Stimulated activated CD8-positive, alpha-beta memory T cell treated with anti-CD3 and anti-CD28 coated beads, Interleukin-15, amount 100 ng/mL, for 1 hour (primary cell): ENCODE measurements at places on chromosomes 12 and 14.

DNA sequence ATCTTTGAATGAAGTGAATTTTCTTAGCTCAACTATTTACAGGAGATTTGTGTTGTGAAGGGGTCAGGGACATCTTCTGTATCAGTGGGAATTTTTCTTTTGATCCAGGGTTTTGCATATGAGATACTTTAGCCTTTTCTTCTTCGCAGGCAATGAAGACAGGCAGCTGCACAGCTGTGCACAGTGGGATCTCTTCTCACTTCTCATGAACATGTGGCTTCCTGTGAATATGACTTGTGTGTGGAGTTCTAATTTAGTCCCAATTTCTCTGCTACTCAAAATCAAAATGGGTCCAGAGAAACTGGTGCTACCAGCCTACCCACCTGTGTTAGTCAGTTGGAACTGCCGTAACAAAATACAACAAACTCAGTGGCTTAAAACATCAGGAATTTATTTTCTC is 37.8 kb downstream of the ARF6 start:
- no peak for DNase-seq

- no peak for DNase-seq
Measured at GRCh38 chr12:59079002-59079401, 158.7 kb upstream of the LRIG3 start.

DNA sequence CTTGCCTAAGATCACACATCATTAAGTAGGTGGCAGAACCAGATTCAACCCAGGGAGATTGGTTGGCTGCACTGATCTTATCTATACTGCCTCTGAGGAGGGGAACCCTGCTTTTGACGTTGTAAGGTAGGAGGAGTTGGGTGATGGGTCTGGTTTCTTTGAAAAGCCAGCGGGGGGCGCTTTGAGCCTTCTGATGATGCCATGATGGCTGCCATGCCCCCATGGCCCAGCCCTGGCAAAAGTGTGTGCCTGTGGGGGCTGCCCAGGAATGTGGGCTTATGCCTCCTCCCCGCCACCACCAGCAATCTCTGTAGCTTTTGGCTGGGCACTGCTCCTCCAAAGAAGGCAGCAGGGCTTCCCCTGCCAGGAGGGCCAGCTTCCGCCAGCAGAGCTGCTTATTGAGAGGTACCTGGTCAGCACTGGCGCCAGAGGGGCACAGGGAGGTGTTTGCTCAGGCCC is 224.3 kb downstream of the SLC41A2 start:
- DNase-seq: no peak

DNA sequence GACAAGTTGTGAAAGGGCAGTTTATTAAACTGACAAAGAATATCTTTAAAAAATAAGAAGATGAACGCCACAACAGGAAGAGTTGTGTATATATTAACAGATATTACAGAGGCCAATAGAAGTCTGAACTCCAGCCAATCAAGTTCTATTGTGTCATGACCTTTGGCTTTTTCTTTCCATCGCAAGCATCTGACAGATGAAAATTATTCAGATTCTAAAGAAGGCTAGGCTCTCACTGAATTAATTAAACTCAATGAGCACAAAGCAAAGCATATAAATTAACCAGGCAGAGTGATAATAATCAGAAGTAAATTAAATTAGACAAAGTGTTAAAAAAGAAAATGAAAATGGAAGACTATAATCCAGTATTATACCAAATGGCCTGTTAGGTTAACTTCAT is 62.0 kb upstream of the PYGL start:
- no peak for DNase-seq

GRCh38 chr12:38998887-38999482 is 93.6 kb upstream of the CPNE8 start:
- no peak for DNase-seq

DNA sequence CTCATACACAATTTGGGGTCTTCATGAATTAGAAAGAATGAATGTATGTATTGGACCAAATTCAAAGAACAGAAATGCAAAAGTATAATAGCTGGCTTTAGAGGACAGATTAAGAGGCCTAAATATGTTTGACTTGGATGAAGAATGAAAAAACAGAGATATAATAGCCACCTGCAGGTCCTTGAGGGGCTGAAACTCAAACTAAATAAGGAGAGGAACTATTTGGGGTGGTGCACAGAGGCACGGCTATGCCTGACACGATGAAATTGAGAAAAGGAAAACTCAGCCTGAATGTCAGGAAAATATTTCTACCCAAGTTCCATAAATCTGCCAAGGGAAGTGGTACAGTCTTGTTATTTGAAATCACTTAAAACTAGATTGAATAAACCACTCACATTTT is 222.9 kb upstream of the DDHD1 start:
- DNase-seq: no peak

DNA sequence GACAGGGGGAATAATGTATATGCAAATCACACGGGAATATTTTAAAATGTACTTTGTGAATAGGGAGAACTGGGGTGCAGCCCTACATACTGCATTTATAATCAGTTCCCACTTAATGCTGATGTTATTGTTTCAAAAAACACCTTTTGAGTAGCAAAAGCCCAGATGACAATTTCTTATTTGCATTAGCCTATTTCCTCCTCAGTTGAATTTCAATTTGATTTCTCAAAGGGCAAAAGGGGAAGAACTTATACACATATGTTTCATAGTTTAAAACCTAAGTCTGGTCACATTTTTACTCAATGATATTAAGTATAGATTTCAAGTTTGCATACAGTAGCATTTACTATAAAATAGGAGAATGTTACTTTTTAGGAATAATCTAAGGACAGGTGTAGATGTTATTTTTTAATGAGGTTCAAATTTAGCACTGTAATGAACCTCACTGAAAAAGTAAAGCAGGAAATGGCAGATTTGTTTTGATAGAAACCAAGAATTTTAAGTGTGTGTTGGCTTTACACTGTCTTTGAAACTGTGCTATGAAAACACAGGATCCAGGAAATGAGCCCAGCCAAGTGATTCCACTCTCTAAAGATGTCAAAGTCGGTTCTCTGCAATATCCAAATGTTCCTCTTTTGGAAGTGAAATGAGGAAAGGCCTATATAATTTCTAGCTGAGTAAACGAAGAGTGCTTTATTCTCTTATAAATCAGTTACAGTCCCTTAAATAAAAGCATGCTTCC is 367.4 kb downstream of the BTG1 start:
- DNase-seq: no peak

GRCh38 chr14:77022236-77022852 is 6.2 kb downstream of the IRF2BPL start:
- no peak for DNase-seq
